ENCODE measurements at places on chromosomes 7 and 10.

DNA sequence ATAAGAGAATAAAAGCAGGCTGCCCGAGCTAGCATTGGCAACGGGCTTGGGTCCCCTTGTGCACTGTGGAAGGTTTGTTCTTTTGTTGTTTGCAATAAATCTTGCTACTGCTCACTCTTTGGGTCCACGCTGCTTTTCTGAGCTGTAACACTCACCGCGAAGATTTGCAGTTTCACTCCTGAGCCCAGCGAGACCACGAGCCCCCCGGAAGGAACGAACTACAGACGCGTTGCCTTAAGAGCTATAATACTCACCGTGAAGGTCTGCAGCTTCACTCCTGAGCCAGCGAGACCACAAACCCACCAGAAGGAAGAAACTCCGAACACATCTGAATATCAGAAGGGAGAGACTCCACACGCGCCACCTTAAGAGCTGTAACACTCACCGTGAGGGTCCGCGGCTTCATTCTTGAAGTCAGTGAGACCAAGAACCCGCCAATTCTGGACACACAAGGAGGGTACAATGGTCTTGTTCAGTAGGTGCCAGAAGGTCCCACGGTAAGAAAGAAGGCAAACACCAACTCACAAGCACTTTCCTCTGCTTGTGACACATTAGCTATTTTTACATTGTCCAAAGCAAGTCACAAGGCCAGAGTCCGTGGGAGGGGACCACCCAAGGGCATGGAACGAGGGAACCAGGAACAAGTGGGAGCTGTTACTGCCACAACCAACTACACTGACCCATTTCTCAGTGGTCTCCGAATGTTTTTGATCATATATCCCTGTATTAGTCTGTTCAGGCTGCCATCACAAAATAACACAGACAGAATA is 29.2 kb upstream of the CACUL1 start:
- no peak for DNase-seq

DNA sequence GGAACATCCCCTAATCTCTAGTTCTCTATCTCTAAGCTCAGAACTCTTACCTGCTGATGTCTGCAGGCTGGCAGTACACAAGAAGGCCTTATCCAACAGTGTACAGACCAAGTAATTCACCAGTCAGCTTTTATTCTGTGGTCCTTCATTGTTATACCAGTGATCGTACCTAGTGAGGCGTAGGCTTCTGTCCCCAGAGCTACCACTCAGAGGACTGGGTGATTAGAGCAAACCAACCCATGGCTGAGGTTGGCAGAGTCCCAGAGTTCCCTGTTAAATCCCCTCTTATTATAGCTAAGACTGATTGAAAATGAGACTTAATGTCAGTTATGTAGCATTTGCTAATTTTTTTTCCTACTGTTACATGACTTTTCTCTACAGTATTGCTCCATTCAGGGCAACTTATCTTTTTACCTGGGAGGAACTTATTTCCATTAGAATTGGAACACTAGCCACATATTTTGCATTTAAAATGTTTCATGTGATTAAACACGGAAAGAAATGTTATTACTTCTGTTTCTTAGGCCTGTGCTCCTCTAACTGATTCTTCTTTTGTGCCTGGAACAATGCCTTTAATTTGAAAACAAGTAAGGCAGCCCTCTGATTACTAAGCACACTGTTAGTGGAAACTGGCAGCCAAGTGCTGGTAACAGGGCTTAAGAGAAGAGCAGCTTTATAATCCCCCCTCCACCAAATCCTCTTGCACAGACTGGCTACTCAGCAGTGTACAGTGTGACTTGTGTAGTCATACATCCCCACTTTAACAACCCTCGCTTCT is 127.2 kb downstream of the LRRC4 start:
- no peak for DNase-seq

DNA sequence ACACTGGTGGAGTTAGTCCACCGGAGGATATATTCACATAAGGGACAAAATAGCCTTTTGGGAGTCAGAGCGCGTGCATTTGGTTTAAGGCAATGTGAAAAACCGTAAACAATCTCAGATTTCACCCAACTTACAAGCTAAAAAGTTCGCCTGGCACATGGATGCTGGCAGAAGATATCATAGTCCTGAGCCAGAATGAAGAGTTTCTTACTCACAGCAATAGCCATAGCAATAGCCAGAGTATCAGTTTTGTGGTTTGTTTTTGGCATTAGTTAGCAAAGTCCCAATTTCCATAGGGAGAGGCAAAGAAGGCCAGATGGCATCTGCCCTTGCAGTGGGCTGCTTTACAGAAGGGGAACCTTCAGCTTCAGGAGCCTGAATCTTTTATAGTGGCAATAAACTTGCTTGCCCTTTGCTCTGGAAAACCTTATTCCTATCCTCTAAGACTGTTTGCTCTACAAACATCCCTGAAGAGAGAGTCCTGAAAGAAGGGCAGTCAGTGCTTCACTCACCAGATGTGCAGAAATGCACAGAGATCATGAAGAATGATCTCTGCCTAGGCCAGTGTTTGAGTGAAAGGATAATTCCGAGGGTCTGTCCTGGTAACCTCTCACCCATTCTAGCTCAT is 28.7 kb upstream of the RSBN1L start:
- no peak for DNase-seq

DNA sequence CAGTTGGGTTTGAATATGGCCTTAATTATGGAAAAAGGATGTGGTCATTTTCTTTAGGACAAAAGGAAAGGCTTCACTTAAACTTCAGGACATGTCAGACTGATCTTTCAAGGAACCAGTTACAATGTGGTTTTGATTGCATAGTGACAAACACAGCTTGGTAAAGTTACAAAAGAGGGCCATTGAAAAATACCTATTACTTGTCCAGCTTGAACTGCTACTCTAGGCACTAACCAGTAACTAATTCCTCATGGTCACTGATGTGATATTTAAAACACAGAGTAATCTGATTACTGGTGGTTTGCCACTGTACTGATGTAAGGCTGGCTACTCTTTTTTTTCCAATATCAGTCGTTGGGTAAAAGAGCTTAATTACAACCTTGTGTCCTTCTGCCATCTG is 22.6 kb downstream of the TES start:
- no peak for DNase-seq

DNA sequence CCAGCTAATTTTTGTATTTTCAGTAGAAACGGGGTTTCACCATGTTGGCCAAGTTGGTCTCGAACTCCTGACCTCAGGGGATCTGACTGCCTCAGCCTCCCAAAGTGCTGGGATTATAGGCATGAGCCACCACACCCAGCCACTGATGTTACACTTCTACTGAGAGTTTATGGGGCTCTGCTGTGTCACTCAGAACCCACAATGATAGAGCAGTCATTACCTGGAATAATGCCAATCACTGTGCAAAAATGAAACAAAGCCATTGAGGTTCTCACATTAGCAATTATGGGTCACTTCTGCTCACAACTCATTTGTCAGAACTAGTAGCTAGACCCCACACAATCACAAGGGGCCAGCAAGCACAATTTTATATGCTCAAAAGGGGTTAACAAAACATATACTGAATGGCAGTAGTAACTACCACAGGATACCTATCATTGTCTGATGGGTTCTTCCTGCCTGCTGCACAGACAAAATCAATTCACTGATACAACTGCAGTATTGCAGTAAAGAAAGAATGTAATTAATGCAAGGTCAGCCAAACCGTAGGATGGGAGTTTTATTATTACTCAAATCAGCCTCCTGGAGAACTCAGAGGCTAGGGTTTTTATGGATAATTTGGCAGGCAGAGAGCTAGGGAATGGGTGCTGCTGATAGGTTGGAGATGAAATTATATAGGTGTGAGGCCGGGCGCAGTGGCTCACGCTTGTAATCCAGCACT is 72.1 kb upstream of the TRIM24 start:
- DNase-seq = no peak

- no peak for DNase-seq
Measured at GRCh38 chr10:90602862-90603610, 254.8 kb downstream of the HTR7 start.

- DNase-seq = no peak
Measured at GRCh38 chr7:69893906-69894305, 295.6 kb downstream of the AUTS2 start.

GRCh38 chr10:68586606-68587305 is 26.6 kb downstream of the TET1 start:
- DNase-seq = no peak

DNA sequence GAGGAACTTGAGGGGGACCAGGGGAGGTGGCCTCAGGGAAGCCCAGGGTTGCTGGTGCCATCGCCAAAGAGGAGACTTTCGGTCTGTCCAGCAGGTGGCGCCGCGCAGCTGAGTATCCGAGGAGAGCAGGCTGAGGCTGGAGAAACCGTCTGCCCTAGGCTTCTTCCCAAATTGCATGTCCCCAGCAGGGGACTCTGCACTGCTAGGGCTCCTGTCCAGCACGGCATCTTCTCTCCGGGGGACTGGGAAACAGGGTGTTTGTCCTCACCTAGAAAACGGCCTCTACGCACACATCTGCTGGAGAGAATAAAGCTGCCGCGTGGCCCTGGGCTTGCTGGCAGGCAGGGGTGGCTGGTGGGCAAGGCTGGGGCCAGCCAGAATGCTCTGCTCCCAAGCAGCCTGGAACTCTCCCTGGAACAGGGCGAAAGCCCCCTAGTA is 161.9 kb downstream of the SH2D4B start:
- DNase-seq = peak; percentile 46

DNA sequence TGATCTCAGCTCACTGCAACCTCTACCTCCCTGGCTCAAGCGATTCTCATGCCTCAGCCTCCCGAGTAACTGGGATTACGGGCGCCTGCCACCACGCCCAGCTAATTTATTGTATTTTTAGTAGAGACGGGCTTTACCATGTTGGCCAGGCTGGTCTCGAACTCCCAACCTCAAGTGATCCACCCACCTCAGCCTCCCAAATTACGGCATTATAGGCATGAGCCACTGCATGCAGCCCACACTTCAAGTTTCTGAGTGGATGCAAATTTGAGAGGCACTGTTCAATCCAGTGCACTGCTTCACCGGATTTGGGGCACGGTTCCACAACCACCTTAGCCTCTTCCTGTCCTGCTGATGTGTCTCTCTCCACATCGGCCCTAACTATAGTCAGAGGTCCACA is 16.5 kb downstream of the CNPY1 start:
- DNase-seq = no peak

- DNase-seq = no peak
Measured at GRCh38 chr10:132326925-132327324, 5.1 kb upstream of the LRRC27 start.

DNA sequence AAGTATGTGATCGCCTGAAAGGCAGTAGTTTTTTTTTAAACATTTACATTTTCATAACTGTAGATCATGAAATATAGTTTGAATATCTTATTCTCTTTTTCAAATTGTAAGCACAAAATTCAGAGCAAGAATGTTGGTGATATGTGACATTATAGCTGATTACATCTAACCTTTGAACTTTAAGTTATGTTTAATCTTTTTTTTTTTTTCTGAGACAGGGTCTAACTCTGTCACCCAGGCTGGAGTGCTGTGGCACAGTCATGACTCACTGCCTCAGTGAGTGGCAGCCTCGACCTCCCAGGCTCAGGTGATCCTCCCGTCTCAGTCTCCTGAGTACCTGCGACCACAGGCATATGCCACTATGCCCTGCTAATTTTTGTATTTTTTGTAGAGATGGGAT is 278.7 kb upstream of the NEBL start:
- no peak for DNase-seq

- no peak for DNase-seq
Measured at GRCh38 chr7:153390955-153391354, 631.4 kb downstream of the ACTR3B start.

GRCh38 chr7:133775201-133775600 is 351.9 kb upstream of the LRGUK start:
- DNase-seq = no peak

GRCh38 chr7:28685242-28685643 is 272.9 kb downstream of the TRIL start:
- no peak for DNase-seq

DNA sequence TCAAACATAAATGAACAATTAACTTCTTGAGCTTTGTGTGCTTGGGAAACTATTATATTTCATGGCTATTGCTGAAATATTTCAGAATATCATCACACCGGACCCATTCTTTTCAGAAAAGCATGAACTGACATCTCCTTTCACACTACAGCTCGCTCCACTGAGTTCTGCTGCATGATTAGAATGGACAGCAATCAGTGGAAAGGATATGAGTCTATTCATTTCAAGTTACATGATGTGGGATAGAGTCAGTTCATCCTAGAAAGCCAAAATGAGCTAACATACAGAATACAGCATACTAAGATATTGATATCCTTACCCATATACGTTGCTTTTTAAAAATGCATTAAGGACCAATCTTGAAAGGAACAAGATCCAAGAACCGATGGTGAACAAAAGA is 1.1 kb upstream of the FAM53B start:
- no peak for DNase-seq

DNA sequence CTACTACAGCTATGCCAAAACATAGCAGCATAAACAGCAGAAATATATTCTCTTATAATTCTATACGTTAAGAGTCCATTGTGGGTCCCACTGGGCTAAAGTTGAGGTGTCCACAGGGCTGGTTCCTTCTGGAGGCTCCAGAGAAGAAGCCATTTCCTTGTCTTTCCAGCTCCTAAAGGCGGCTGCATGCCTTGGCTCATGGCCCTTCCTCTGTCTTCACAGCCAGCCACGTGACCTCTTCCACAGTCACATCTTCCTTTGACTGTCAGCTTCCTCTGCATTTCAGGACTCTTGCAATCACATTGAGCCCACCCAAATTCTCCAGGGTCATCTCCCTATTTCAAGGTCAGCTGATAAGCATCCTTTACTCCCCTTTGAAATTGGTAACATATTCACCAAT is 17.2 kb downstream of the NACAD start:
- DNase-seq = no peak

DNA sequence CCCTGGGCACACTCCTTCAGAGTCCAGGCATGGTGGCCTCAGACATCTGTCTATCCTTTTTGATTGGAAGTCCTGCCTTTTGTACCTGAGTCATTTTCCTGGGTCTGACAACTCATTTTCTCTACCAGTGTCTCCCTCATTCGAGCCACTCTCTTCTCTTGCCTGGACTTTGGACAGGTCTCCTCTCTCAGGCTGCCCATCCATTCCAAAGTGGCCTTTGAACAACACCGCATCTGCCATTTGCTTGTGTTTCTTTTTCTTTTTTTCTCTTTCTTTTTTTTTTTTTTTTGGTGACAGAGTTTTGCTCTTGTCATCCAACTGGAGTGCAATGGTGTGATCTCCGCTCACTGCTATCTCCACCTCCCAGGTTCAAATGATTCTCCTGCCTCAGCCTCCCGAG is 142.1 kb upstream of the COBL start:
- no peak for DNase-seq

- no peak for DNase-seq
Measured at GRCh38 chr7:36084485-36085091, 68.5 kb upstream of the EEPD1 start.

- DNase-seq = no peak
Measured at GRCh38 chr10:5411941-5412276, 448 bp upstream of the NET1 start.

- DNase-seq = no peak
Measured at GRCh38 chr7:159093351-159093971, 51.2 kb downstream of the VIPR2 start.

GRCh38 chr7:134763960-134764359 is 15.5 kb upstream of the CALD1 start:
- DNase-seq = no peak

Data from stimulated activated CD8-positive, alpha-beta memory T cell treated with anti-CD3 and anti-CD28 coated beads, Interleukin-15, amount 100 ng/mL, for 1 hour (primary cell).